ENCODE measurements at places on chromosomes 7 and 10.

DNA sequence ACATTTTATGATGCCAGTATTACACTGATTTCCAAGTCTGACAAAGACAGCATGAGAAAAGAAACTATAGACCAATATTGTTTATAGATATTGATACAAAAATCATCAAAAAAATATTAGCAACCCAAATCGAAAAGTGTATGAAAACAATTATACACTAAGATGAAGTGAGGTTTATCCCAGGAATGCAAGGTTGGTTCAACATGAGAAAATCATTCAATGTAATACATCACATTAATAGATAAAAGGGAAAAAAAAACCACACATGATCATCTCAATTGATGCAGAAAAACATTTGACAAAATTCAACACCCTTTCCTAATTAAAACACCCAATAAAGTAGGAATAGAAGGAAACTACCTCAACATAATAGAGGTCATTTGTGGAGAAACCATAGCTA, 153.9 kb downstream of the DNAJC1 start:
- DNase-seq, result no peak

DNA sequence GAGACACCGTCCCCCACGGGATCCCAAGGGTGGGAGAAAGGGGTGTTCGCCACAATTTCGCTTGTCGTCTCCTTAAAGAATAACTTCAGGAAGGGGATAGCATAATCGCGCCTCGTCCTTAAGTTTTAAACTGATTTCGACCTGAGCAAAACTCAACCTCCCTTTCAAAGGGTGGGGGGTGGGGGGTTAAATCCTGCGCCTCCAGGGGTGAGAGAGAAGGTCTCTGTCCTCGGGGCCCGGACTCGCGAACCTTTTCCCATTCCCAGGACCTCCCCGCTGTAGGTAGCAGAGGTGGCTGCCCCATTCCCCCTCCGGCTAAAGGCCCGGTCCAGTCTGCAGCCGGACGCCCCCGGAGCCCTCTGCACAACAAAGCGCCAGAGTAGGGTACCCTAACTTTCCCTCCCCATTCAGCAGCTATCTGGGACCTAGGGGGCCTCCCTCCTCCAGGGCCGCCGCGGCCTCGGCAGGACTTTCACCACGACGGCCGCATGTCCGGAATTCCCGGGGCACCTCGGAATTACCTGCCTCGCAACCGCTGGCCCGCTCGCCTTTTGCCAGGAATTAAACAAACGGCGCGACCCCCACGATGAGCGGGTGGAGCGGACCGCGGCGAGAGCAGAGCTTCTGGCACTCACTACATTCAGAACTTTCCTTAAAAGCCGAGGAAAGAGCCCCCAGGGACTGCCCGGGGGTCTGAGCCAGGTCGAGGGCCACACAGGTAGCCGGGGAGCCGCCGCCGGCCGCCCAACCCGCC, 1.7 kb downstream of the CDK6 start:
- no peak for DNase-seq

GRCh38 chr7:133819695-133820094, 307.4 kb upstream of the LRGUK start:
- no peak for DNase-seq

DNA sequence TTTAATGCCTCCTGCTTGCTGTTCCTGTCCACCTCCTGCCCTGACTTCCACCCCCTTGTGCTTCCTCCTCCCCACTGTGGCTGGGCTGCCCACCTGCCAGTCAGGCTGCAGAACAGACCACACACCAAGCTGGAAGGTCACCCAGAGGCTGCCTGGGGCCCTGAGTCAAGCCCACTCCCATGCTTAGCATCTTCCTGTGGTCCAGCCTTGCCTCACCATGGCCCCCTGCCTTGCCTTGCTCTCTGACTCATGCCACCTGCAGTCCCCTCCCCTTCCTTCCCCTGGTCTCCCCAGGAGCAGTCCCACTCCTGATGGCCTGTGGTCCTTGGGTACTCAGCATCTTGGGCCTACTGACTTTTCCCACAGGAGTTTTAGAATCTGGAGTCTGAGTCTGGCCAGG, 2.3 kb downstream of the CLEC2L start:
- no peak for DNase-seq

- no peak for DNase-seq
Measured at GRCh38 chr7:154450451-154450850, 398.3 kb downstream of the DPP6 start.

- no peak for DNase-seq
Measured at GRCh38 chr7:148898845-148899484, 14.9 kb upstream of the EZH2 start.

DNA sequence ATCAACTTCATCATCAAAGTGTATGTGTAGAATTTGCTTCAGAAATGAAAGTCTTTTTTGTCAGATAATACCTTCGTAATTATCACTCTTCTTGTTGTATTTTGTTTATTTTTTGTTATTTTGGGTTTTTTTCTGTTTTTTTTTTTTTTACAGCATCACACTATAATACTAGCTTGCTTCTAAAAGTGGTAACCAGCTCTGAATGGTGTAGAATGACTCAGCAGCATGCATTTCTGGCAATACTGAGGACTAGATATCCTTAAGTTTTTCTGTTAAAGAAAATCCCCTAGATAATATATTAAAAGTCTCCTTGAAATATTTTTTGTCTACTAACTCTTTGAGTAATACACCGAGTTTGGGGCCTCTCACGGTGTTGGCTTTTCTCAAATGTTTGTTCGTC, 109.1 kb downstream of the LMBR1 start:
- no peak for DNase-seq

GRCh38 chr10:126806498-126806897, 98.7 kb upstream of the DOCK1 start:
- no peak for DNase-seq

- no peak for DNase-seq
Measured at GRCh38 chr10:78859266-78859665, 209.5 kb upstream of the ZMIZ1 start.

DNA sequence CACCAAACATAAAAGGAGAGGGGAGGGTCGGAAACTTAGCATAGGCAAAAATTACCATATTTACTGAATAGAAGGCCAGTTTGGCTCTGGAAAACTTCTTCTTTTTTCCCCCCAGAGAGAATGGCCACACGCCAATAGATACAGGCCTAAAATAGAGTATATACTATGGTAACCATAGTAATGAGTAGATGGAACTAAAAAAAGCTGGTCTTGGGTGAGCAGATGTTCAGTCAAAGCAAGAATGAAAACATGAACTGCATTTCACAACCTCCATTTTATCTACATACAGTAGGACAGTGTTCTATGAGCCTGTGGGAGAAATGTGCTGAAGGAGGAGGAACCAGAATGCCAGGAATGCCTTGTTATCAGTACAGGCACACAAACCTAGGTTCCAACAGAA, 141.7 kb upstream of the SEMA3A start:
- DNase-seq, result no peak

- no peak for DNase-seq
Measured at GRCh38 chr10:124256151-124256550, 162.6 kb downstream of the OAT start.

GRCh38 chr7:159328096-159328495, 183.4 kb upstream of the VIPR2 start:
- DNase-seq, result no peak

DNA sequence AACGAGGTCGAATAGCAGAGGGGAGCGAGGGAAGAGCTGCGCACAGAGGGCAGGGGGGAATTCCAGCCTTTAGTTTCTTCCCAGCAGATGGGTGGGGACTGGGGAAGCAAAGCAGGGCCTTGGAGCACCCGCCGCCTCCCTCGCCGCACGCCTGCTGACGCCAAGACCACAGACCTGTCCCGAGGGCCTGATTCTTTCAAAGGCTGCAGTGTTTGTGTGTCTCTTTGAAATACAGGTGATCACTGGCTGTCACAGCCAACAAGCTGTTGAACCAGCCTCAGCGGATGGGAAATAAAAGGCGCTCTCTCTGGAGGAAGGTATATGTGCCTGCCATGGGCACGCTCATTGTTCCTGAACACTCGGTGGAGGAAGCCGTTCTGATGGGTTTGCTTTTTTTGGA, 119.3 kb downstream of the FAM53B start:
- DNase-seq, result no peak

DNA sequence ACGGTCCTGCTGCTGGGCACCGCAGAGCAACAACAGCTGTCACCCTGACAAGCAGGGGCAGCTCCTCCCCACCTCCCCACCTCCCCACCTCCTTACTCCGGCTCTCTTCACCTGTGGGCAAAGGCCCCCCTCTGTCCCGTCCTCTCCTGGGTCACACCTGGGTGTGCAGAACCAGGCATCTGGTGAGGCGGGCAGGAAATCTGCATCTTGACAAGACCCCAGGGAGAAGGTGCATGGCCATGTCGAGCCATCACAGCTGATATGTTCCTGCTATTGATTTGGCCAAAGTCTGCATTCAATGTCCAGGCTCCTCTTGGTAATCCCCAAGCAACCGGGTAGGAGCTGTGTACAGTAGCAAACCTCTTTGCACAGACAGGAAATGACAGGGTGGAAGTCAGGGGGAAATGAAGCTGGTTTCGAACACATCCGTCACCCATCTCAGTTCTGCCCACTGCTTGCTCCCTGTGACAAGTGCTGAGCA, 554.2 kb downstream of the DNAJB6 start:
- DNase-seq, result no peak

DNA sequence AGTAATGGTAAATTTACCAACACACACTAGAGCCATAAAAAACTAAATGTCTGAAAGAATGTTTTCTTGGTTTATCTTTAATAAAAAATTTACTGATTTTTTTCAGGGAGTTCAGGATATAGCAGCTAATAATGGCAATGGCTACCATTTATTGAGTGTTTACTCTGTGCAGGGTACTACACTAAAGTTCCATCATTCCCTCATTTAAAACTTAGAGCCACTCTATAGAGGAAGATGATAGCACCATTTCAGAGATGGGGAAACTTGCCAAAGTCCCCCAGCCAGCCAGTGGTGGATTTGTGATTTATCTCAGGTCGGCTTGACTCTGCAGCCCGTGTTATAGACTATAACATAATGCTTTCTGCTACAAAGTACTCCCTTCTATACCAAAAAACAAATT, 86.6 kb downstream of the LSMEM1 start:
- no peak for DNase-seq

DNA sequence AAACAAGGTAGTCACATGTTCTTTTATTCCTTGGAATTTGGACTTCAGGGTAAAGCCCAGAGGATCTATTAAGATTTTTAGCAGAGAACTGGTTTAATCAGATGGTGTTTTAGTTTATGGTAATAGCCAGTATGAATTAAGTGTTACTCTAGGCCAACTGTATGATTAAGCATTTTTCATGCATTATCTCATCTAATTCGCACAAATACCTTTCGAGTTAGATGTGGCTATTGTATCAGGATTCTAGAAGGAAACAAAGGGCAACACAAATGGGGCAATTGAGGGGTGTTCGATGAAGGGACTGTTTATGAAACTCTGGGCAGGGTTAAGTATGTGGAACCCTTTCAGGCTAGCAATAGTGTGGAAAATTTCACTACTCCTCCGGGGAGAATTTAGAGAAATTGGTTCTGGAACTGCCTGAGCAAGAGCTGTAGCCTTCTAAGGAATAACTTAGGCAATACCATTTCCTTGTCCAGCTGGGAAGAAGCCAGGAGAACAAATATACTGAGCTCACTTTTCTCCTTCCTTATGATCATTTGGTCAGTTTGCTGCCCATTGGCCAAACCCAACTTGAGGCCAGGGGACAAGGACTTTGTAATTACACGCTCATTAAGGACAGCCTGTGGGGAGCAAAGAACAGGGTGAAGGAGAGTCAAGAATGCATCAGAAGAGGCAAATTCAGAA, 319.0 kb upstream of the FZD1 start:
- DNase-seq, result no peak

GRCh38 chr7:41451826-41452225, 251.1 kb downstream of the INHBA start:
- no peak for DNase-seq

DNA sequence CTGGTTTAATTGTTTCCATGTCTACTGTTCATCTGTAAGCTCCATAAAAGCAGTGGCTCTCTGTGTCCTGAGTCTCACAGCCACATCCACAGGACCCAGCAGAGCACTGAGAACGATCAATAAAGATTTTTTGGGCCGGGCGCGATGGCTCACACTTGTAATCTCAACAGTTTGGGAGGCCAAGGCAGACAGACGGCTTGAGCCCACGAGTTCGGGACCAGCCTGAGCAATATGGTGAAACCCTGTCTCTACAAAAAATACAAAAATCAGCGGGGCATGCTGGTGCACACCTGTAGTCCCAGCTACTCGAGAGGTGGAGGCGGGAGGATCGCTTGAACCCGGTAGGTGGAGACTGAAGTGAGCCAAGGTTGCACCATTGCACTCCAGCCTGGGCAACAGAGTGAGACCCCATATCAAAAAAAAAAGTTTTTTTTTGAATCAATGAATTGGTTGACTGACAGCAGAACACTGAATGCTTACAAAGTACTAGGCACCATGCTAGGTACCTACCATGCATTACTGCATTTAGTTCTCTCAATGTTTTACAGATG, 4.5 kb downstream of the SLC37A3 start:
- DNase-seq, result no peak

GRCh38 chr10:29343607-29344038, 54.8 kb downstream of the LYZL1 start:
- DNase-seq, result no peak

DNA sequence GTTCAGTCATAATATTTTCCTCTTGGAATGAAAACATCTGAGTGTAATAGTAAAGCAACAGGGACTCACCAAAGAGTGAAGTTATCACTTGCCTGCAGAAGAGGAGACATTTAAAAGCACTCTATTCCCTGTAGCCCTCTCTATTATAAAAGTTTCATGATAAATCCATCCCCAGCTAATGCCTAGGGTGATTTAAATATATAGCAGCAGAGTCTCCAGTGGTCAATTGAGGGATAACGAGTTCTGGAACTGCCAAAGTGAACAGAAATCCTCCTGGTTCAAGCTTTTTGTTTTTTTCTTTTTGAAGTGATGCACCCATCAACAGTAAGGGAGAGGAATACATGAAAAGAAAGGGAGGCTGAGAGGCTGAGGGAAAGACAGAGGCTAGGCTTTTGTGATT, 87.3 kb downstream of the EVX1 start:
- DNase-seq, result no peak

GRCh38 chr10:15208221-15208620, 39.7 kb upstream of the NMT2 start:
- DNase-seq, result no peak

GRCh38 chr7:105256761-105257231, 131.9 kb downstream of the SRPK2 start:
- no peak for DNase-seq

DNA sequence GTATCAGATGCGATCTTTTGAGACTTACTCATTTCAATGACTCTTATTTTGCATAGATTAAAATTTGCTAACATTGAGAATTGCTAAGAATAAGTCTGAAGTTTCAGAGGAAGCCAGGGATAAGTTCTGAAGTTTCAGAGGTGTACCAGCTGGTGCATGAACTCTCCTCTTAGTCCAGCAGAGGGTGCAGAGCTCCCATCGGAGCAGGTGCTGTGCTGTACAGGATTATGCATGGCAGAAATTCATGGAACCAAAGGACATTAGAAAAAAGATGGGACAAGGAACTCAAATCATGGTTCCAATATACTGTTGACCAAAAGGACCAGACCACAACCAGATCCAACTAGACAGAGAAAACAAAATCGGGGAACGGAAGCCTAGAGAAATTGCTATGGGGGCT, 41.9 kb downstream of the MGAM2 start:
- no peak for DNase-seq
